ENCODE measurements at places on chromosomes 5 and 9. TPM values are rescaled to one million over a fixed set of nuclear protein-coding genes. Genes with fewer than 3 reads are reported as not detected.

The MLANA gene
- total RNA-seq = not detected

The SLC1A1 gene
- 1.3 TPM for total RNA-seq

The PCDHA13 gene
- not detected for total RNA-seq

The AMBP gene
- total RNA-seq = 6.1 TPM

The LTC4S gene
- 0.63 TPM for total RNA-seq

The ORM2 gene
- total RNA-seq = not detected

The HSPB3 gene
- not detected for total RNA-seq

The MRPS2 gene
- total RNA-seq = 82.9 TPM

The PCDHA3 gene
- total RNA-seq = 1.1 TPM

The PCDHA1 gene
- 0.48 TPM for total RNA-seq

The ABLIM3 gene
- total RNA-seq = 19.4 TPM

The NDUFAF2 gene
- 74.6 TPM for total RNA-seq

The SHISAL2B gene
- not detected for total RNA-seq

The CORO2A gene
- total RNA-seq = 1.2 TPM

The PPP3R2 gene
- total RNA-seq = not detected

The RNF145 gene
- 128 TPM for total RNA-seq

The ZNF454 gene
- not detected for total RNA-seq

The SV2C gene
- 0.02 TPM for total RNA-seq

The RAD23B gene
- 88.2 TPM for total RNA-seq

The PAEP gene
- not detected for total RNA-seq

The GARNL3 gene
- 1.8 TPM for total RNA-seq

The TAS2R1 gene
- total RNA-seq = not detected

The ZFAND5 gene
- 113 TPM for total RNA-seq

The PDE6A gene
- total RNA-seq = 0.25 TPM

The MEIKIN gene
- total RNA-seq = not detected

The FOXD4L6 gene
- not detected for total RNA-seq

The LRRTM2 gene
- total RNA-seq = not detected

Measured in A549 treated with ZK216348 at 1 μM for 4 hours (cell line).